ENCODE measurements at places on chromosomes 7 and 10.

GRCh38 chr10:89080660-89081059, 90.1 kb downstream of the FAS start:
- no peak for DNase-seq

GRCh38 chr10:44865289-44865671, 45.9 kb upstream of the TMEM72 start:
- no peak for DNase-seq

GRCh38 chr7:140369294-140369693, 29.0 kb downstream of the SLC37A3 start:
- no peak for DNase-seq

DNA sequence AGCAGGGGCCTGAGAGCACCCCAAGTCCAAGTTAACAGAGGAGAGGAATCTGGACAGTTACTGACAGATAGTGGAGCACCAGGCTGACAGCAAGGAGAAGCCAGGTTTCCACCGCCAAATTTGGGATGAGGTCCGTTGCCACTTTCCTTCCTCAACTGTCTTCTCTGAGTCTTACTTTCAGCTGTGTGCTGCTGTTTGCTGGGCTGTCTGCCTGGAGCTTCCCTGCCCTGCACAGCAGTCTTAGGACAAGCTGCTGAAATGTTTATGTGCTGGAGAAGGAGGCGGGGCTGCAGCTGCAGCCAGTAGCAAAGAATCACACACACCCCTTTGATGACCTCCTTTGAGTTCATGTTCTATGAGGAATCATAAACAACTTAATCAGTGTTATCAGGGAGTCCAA, 17.4 kb upstream of the CYP3A7 start:
- no peak for DNase-seq

- no peak for DNase-seq
These were observed 94.1 kb downstream of the SORCS3 start for GRCh38 chr10:104735036-104735756.

GRCh38 chr10:98533746-98534445, 87.2 kb upstream of the HPS1 start:
- no peak for DNase-seq

DNA sequence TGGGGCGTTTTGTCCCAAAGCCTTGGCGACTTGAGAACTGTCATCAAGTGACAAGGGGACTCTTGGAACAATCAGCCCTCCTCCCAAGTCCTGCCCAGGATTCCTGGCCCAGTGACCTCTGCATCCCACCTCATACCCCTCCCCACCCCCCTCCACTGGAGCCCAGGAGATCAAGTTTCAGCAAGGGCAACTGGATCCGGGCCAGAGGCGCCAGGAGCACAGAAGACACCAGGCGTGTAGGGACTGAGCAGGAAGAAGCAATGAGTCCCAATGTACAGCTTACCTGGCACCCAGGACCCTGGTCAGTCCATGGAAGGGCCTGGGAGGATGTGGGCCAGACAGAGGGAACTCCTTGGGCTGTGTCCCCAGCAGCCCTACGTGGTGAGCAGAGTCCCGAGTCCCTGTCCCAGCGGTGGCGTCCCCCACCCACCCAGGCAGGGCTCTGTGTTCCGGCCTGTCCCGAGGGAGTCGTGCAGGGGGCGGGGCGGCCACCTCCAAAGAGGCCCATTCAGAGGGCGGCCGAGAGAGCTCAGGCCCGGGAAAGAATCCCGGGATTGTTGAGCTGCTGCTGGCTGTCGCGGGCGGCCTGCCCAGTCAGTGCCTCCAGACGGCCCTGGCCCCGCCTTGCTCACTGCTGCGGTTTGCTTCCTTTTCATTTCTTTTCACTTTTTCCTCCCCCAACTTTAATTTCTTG, 254.1 kb downstream of the TNS3 start:
- DNase-seq = no peak

GRCh38 chr7:43308913-43309705, 196.7 kb downstream of the HECW1 start:
- no peak for DNase-seq

DNA sequence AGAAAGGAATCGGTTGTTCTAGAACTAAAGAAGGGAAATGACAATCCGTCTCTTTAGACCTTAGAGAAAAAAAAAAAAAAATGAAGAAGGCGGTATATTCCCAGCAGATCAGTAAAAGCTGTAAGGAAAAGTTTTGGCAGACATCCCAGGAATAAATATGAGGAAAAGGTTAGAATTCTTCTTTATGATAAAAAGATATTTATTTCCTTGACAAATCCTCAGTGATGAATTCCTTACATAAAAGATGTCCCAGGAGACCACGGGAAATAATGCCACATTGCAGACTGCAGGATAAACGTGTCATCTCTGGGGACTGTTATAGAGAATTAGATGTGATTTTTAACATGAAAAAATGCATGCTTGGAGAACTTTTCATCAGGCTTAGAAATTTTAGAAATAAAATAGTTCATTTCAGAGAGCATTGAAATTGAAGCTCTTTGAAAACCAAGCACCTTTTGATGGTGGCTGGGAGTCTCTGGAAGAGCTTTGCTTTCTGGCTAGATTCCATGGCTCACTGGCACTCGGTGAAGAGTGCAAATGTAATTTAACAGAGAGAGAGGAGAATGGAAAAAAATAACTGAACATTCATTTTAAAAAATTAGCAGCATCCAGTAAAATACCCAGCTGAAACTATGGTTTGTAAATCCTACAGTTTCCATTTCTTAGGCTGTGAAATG, 98.2 kb downstream of the PRPF18 start:
- DNase-seq = no peak

DNA sequence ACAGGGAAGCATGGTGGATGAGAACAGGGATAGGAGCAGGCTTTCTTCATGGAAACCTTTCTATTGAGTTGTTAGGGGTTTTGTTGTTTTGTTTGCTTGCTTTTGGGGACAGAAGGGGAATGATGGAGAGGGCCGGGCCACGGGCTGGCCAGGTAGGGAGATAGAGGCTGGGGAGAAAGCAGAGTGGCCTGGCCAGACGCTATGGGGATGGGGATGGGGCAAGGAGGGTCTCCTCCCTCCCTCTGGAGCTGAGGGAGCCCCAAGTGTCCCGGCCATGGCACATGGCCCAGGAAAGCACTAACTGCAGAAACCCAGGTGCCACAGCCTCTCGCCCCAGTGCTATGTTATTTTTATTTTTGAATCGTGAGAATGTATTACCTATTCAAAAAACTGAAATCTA, 10.0 kb downstream of the AOC1 start:
- DNase-seq = no peak

DNA sequence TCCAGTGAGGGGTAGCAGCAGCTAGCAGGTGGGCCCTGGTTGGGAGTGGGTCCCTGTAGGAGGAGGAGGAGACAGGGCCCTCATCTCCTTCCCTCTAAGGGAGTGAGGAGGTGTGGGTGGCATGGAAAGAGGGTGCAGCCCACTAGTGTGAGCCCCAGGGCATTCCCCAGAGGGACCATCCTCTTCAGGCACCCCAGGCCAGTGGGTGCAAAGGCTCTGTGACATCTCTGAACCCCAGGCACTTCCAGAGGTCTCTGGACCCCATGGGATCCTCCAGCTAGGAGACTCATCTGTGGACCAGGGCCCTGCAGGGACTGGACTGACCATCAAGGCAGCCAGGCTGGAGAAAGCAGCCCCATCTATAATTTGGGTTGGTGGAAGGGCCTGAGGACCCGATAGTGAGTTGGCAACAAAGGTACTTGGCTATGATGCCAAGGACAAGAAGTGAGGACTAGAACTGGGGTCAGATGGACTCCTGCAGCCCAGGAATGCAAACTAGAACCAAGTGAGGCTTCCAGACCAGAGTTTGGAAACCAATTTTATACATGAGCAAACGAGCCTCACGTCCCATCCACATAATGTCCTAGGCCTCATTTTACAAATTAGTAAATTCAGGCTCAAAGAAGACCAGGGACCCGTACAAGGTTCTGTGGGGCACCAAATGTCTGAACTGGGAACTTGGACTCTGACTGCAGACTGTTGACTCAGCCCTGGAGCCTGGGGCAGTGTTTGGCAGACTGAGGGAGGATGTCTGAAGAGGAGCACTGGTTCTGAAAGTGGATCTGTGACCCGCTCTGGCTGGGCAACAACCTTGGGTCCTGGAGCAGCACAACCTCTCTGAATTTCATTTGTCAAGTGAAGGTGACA, 1.4 kb upstream of the VSTM4 start:
- no peak for DNase-seq

- DNase-seq = no peak
These were observed 431.3 kb upstream of the ETV1 start for GRCh38 chr7:14420768-14421167.

- no peak for DNase-seq
These were observed 2.9 kb upstream of the AUTS2 start for GRCh38 chr7:69595415-69595814.

GRCh38 chr7:17583786-17584185, 285.3 kb downstream of the AHR start:
- DNase-seq = no peak

DNA sequence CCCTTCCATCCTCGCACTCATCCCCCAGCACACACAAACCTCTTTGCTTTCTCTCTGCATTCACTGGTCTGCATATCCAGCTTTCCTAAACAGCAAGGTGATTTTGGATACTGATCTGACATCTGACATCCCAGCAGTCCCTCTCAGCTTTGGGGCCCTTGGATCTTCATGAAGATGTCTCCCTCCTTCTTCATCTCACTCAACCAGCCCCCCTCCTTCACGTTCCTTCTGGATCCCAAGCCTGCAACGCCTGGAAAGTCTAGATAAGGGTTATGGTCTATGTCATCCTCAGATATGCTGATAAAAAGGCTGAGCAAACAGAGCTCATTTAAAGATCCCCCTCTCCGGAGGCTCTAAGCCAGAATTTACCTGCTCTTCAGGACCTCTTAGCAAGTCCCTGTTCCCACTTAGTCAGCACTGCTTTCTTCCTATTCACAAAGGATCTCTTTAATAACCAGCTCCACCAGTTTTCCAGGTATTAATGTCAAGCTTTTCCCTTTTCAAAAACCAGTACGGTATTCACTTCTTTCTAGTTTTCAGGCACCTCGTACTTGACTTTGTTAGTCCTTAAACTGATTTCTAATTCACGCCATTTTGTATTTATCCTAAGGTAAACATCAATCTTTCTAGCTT, 38.9 kb downstream of the CREB3L2 start:
- no peak for DNase-seq

DNA sequence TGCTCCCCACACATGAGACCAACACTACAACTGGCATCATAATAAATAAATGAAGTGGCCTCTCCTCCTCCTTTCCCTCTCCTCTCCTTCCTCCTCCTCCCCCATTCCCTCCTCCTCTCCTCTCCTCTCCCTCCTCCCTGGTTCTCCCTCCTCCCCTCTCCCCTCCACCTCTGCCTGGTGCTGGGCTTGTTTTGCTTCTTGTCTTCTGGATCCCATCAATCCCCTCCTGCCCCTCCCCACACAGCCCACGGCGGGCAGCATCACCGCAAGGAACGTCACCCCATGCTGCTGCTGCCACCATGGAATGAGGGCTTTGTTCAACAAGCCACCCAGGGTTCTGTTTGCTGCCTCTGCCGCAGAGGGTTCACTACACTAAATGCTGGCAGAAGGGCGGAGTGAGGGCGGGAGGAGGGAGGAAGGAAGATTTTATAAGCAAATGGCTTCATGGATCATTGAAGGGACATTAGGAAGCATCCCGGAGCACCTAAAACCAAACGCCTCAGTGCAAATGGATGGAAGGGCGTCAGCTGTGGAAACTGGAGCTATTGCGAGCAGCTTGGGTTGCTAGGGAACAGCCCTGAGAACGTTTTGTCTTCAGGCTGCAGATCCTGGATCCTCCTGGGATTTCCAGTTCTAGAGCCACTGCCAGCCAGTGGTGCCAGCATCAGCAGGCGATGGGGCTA, 379.7 kb upstream of the ZMIZ1 start:
- no peak for DNase-seq

DNA sequence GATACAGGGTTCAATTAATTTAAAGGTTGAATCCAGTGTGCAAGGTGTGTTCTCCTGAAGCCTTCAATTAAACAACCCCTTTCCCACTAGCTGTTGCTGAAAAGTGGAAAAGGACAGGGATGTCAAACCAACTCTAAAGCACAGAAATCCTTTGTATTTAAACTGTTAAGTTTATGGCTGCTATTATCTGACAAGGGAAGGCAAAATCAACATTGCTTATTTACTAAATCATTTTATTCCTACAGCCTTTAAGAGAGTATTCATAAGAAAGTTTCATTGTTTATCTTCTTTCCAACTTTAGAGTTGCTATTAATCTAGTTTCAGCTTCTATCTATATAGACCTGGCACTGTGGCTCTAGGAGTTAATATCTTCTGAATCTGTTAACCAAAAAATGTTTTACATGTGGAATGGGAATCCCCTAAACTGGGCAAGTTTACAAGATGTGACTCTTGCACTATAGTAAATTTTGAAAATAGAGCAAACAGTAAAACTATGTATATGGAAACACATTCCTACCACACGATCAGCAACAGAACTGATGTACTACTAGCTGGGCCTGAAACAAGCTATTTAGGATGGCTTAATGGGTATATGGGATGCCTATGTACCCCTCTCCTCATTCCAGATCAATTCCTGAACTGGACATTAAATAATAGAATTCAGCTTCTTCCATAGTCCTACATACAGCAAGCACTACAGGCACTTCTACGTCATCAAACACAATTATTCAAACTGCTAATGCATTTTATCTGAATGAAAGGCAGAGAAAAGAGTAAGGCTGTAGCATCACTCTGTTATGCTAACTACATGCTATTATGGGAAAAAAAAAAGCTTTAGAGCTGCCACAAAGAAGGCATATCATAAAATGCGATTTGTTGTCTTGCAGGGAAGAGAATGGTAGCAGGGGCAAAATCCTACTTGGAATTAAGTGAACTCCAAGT, 52.8 kb downstream of the CDK6 start:
- no peak for DNase-seq

GRCh38 chr10:123275136-123275564, 120.9 kb downstream of the BUB3 start:
- DNase-seq = no peak

DNA sequence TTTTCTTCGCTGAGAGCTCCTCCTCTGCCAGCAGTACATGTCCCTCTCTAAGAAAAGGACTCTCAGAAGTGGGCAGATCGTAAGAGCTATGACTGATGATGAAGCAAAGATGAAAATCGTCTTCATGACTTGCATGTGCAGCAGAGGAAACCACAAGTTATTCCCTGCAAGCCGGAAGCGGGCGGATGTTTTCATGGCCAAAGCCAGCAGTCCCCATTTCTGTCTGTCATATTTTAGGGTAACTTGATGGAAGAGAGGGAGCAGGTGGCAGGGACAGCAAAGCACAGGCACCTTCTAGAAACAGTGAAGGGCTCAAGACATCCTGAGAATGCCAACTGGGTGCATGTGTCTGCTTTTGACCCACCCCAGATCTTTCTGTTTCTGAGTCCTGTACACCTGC, 19.9 kb downstream of the KLF6 start:
- DNase-seq = no peak

GRCh38 chr7:79403451-79403850, 50.0 kb downstream of the MAGI2 start:
- DNase-seq = no peak

- no peak for DNase-seq
These were observed 10.3 kb downstream of the CUL1 start for GRCh38 chr7:148709014-148709413.

DNA sequence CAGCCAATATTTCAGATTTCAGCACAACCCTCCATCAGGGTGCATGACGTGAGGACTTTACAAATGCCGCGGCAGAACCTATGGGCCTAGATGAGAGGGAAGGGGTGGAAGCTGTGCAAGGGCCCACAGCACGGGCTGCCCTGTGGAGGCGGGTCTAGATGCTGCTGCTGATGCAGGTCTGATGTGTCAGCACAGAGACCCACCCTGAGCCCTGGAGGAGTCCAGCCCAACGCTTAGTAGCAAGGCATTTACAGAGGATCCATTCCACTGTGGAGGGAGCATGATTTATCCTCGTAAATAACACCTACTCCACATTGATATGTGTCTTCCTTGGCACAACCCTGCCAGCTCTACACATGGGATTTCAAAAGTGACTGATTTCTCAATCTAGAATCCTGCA, 48.5 kb downstream of the MYL10 start:
- DNase-seq = no peak

All from activated CD8-positive, alpha-beta memory T cell treated with anti-CD3 and anti-CD28 coated beads for 48 hours (primary cell).